Inflammatory macrophage treated with lipopolysaccharide for 1 hour (primary cell): ENCODE measurements at places on chromosomes 7 and 10.
A peak's percentile ranks its signal among the peaks of the same experiment; 100 is the strongest.

- no peak for DNase-seq
These were observed 238.8 kb downstream of the FANK1 start for GRCh38 chr10:126135177-126135576.

GRCh38 chr7:141685285-141686023 lies 16.5 kb downstream of the DENND11 start:
- no peak for DNase-seq

- no peak for DNase-seq
These were observed 442.3 kb upstream of the ZMIZ1 start for GRCh38 chr10:78626471-78626870.

- no peak for DNase-seq
These were observed 147.9 kb downstream of the PARD3 start for GRCh38 chr10:34667177-34667576.

GRCh38 chr10:71517298-71518169 lies 120.8 kb downstream of the CDH23 start:
- DNase-seq: no peak

GRCh38 chr10:47230482-47230881 lies 69.5 kb upstream of the GDF10 start:
- peak; percentile 15 for DNase-seq

- DNase-seq: no peak
These were observed 35.0 kb downstream of the KIF11 start for GRCh38 chr10:92627845-92628480.

GRCh38 chr10:28250782-28251181 lies 52.1 kb downstream of the MPP7 start:
- no peak for DNase-seq

DNA sequence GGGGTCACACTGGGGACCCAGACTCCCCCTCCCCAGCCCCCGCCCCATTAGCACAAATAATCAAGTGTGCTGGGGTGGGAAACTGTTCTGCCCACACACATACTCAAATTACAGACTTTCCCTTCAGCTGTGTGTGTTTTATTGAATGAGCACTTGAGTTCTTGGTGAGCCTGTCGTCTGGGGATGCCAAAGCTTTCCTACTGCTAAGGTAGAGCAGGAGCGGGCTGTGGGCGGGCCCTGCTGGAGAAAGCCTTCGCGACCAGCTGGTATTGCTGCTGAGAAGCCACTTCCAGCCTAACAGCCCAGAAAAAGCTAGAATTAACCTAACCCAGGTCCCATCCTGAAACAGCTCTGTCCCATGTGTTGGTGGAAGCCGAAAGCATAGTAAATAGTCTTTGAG lies 87.0 kb upstream of the KMT2E start:
- DNase-seq: no peak

- DNase-seq: no peak
These were observed 106.6 kb downstream of the PLXNA4 start for GRCh38 chr7:132469681-132470080.

GRCh38 chr10:122051609-122052385 lies 62.8 kb downstream of the TACC2 start:
- DNase-seq: peak; percentile 17

DNA sequence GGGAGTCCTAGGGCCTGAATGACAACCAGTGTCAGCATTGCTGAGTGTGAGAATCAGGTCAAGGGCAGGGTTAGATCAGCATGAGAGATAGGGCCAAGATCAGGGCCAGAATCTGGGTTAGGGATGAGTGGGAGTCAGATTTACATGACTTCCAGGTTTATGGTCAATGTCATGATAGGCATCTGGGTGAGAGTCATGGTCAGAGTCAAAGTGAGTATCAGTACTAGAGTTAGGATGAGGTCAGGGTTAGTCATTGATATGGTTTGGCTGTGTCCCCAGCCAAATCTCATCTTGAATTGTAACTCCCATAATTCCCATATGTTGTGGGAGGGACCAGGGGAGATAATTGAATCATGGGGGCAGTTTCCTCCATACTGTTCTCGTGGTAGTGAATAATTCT lies 12.3 kb downstream of the MRPS24 start:
- DNase-seq: no peak

DNA sequence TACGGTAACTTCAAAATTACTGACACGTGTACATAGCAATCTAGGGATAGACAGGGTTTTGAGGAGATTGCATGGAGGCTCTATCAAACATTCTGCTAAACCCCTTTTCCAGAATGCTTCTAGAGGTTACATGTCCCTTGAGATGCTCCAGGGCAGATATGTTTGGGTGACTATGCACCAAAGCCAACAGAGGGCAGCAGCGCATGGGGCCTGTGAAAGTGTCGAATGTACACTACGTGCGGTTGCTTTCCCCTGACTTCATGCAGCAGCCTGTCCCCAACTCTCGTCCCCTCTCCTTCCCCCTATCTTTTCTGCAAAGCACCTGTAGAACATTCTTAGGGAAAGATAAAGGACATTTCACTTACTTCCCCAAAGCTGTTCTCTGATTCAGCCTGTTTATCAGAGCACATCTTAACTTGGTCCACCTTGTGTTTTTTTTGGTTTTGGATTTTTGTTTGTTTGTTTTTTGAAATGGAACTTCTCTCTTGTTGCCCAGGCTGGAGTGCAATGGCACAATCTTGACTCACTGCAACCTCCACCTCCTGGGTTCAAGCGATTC lies 90.2 kb downstream of the UBE3C start:
- DNase-seq: no peak

DNA sequence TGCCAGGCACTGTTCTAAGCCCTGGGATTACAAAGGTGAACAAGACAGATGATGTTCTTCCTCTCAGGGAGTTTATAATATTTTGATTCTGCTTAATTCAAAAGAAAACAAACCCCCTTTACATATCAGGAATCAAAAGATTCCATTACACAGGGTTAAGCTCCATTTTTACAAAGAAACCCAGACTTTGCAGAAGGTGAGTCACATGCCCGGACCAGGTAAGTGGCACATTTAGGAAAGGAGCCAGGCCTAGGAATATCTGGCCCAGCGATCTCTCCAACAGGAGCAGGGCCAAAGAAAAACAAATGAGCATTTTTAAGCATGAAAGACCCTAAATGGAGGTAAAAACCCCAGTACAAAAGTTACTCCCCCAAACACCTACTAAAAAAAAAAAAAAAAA lies 1.1 kb downstream of the STN1 start:
- DNase-seq: no peak

DNA sequence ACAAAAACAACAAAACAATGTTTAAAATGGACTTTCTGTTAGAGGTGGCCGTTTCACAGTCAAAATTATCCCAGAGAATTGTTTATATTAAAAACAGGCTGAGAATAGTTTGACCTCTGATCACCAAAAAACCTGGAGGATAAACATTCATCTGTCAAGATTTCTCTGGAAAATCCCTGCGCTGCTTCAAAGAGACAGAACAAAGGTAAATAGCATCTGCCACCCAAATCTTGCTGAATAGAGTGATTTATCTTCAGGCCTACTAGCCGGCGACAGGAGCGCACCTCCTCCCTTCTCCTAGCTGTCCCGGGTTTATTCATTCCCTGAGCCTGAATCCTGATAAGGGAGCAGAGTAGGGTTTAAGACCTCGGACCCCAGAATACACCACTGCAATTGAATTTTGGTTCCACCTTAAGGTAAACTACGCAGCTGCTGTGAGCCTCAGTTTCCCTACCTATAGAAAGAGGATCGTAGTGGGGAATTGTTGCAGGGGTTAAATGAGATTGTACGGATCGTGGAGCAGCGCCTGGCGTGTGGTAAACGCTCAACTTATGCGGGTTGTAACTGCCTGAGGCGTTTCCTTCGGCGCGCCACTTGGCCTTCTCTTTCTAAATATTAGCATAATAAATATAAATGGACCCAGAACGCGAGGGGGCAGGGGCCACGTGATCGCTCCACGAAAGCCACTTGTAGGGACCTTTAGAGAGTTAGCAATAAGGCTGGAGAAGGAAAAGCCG lies 498 bp upstream of the ST7 start:
- DNase-seq: peak; percentile 53

DNA sequence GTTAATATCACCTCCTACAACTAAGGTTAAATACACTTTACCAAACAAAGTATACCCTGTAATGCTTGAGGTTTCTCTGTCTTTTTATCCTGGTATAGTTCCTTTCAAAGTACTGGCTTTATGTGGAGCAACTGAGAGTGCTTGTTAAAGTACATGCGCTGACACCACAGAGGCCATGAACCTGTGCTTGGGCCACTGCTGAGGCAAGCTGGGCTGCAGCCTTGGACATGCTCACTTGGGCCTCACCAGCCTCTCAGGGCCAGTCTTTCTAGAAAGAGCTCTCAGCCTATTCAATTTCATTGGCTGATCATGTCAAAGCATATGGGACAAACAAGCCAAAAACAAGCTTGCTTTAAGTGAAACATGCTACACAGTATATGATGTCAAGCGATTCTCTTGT lies 126.1 kb upstream of the DNAJB12 start:
- DNase-seq: no peak

DNA sequence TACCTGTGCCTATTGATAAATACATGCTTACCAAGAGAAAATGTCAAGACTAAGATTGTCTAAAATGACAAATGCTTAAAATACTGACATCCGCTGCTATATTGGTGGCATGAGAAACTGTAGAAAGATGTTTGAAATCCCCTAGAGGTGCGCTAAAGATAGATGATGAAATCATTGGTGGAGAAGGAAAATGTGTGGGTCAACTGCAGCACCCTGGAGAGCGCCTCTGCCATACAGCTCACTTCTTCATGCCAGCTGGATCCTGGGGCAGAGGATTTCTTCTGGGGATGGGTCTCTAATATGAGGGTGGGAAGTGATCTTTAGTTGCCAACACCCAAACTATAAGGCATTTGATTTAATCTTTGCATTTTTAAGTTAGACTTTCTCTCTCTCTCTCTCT lies 680.4 kb upstream of the POM121L12 start:
- no peak for DNase-seq

GRCh38 chr7:37986908-37987330 lies 66.5 kb downstream of the EPDR1 start:
- no peak for DNase-seq

DNA sequence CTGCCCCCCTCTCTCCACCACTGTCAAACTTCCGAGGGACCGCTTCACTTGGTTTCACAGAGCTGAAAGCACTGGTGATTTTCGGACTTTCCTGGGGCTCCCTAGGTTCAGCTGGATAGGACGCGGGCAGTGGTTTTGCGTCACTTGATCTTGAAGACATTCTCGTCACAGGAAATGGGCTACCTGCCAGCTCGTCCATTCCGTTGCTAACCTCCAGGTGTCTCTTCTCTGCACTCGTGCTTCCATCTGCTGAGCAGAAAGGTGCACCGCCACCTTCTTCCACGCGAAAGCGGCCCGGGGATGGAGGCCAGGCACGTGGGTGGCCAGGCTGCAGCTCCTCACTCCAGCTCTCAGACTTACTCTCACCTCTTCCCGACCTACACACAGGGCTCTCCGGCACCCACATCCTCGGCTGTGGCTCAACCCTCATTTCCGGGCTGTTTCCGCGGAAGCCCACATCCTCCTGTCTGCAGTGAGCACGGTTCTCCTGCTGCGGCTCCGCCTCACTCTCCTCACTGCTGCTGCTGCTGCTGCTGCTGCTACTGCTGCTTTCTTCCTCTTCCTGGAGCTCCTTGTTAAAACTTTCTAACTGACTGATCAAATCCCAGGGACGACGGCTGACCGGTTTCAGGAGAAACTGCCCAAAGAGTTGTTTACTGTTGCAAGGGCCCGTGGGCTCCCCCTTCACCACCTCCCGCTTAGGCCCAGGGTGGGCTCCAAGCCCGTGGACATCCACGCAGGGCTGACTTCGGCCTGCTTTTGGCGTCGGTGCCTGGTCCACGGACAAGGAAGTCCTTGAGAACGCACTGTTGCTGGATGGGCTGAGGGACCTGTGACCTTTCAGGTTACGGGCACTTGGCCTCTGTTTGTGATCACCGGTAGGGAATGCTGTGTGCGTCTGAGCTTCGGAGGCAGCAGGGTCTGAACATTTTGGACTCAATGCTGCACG lies 32.1 kb downstream of the JCAD start:
- DNase-seq: peak; percentile 23

DNA sequence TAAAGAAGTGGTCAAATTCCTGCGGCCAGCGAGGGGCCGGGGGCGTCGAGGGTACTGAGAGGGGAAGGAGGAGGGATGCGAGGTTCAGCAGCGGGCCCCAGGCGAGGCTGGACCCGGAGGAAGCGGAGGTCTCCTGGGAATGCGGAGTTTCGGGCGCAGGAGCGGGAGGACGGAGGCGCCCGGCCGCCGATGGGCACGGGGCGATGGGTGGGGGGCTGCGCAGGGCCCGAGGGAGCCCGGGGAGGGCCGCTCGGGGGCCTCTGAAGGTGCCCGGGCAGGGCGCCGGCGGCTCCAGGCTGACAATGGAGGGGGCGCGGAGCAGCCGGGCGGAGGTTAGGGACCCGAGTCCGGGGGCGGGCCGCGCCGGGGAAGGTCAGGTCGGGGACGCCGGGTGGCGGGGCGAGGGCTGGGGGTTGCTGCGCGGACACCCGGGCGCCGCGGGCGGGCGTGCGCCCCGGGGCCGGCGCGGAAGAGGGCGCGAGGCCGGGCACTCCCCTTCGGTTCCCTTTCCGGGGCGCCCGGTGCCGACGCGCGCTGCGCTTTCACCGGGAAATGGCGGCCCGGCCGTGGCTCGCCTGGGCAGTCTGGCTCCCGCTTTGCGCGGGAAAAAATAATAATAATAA lies 683 bp downstream of the MACROH2A2 start:
- peak; percentile 8 for DNase-seq

GRCh38 chr10:77360835-77361234 lies 276.8 kb downstream of the KCNMA1 start:
- DNase-seq: no peak

DNA sequence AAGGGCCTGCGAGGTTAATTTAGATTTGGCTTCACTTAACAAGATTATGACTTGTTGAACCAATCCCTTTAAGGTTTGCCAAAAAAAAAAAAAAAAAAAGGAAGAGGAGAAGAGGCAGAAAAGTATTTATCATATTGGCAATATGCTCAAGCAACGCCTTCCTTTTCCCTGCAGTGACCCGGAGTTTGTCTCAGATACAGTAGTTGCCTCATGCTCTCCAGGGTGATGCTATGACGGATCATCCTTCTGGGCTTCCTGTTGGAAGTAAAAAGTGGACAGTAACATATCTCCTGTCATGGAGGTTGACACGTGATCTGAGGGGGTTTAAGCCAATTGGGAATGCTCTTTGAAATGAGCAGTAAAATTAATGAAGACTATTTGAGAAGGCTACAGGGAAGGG lies 117.3 kb downstream of the BMPER start:
- DNase-seq: no peak

GRCh38 chr10:110311357-110311949 lies 6.7 kb upstream of the SMNDC1 start:
- DNase-seq: peak; percentile 80

DNA sequence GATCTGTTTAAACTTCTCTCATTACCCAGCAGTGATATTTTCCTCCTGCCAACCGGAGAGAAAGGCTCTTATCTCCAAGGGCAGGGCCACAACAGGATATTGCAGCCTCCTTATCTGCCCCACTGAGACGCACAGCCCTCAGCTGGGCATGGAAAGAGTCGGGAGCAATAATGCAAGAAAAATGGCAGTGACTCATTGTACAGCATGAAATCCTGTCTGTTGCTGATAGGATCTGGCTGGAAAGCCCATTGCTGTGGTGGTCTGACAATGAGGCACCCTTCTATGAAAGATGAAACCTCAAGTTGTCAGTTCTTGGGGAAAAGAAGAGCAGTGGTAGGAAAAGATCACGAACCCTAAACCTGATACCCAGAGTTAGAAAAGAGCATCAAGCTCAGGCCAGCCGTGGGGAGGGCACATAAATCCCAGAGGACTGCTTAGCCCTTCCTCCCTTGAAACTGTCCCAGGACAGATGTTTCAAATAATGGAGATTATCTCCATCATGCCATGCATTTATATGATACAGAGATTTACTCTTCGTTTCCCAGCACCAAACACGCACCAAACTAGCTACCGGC lies 47.0 kb upstream of the FIGNL1 start:
- no peak for DNase-seq

- DNase-seq: no peak
These were observed 590.6 kb downstream of the ARL4A start for GRCh38 chr7:13278020-13278419.
